ENCODE measurements at places on chromosomes 1 and 21.
A peak's percentile ranks its signal among the peaks of the same experiment; 100 is the strongest.

DNA sequence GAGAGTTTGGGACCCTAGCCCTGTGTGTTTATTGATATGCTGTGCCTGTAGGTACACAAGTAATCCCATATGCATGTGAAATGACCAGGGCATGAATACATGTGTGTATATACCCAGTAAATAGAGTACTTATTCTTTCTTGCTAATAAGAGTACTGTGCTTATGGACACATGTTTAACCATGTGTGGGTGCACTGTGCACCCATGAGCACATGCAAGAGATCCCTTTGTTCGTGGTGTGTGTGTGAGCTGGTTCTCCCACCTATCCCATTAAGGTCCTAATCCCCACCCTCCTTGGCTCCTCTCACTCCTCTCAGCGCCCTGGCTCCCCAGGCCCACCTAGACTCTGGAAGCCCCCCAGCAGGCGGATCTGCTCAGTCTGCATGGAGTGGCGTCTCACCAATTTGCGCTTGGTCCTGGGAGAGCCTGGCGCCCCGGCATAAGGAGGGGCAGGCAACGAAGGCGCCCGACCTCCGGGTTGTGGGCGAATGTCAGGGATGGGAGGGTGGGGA lies 2.2 kb upstream of the LIX1L start:
- DNase-seq = no peak

DNA sequence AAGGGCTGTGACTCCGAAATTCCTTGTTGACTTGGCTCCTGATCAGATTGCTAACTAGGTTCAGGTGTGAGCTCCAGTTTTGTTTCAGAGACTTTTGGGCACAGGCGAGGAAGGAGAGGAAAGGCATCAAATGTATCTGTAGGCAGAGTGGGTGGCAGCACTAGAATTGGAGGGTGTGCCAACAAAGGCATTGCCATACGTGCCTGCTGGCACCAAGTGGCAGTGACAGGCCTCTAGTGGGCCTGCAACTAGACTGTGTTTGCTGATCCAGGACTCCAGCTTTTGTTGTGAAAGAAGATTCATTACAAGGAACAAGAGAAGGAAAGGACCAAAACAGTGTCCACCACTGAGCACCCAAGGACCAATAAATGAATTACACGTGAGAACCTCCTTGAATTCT lies 79.5 kb downstream of the TM2D1 start:
- no peak for DNase-seq

DNA sequence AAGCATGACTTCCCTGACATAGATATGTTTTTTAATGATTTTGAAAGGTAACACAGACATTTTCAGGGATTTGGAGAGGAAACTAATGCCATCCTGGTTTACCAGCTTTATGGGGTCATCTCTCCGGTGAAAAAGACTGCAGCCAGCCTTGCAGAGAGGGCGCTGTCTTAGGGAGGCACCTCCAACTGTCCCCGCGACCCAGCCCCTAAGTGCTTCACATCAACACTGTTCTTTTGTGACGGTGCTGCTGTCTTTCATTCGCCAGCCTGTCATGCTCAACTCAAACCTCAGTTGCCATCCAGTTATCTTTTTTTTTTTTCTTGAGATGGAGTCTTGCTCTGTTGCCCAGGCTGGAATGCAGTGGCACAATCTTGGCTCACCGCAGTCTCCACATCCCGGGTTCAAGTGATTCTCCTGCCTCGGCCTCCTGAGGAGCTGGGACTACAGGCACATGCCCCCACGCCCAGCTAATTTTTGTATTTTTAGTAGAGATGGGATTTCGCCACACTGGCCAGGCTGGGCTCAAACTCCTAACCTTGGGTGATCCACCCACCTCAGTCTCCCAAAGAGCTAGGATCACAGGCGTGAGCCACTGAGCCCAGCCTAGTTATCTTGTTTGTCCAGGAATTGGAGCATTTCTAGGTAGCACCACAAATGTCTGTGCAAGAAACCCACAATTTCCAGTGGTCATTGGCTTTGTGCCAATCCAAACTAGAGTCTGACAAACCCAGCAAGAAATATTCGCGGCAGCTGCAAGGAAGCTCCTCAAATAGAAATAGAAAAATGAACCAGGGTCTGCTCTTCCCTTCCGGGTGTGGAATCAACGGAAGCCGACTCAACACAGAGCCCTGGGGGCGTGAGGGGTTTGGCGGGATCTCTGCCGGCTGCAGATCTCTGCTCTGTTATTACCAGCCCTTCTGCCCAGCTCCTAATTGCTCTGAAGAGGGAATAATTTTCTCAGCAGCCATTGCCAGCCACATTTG lies 24.2 kb downstream of the PDE9A start:
- DNase-seq = peak; percentile 64

- no peak for DNase-seq
These were observed 29.8 kb downstream of the AGT start for GRCh38 chr1:230684146-230684545.

DNA sequence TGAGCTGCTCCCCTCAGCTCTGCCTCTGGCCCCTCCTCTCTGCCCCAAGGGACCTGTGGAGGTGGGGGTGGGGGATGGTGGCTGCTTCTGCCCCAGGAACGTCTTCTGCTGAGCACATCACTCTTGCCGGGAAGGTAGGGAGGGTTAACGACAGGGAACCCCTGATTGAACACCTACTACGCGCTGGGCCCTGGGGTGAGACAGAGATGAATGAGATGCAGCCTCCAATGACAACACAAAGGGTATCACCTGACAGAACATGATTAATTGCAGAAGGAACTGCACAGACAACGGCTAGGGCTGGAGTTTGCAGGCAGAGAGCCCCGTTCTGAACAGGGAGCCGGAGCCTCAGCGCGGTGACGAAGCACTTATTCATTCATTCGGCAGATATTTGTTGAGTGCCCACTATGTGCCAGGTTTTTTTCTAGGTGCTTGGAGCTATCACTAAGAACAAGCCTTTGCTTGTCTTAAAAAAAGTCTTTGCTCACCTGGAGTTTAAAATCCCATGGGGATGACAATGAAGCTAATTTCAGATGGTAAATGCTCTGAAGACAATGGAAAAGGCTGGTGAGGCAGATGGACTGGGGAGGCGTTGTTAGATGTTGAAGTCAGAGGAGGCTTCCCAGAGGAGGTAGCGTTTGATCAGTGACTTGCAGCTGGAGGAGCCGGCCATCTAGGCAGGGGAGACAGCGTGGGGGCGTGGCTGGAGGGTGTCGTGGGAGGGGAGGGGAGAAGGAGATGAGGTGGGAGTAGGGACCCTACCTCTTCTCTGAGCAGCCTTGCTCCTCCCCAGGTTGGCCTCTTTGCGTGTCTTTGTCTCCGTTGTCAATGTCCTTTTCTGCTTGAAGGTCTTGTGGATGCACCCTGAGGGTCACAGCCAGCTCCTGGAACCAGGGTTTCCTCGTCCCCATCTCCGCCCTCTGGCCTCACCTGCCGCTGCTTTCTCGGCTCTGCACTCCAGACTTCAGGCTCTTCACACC lies 103.1 kb upstream of the CSF3R start:
- no peak for DNase-seq

DNA sequence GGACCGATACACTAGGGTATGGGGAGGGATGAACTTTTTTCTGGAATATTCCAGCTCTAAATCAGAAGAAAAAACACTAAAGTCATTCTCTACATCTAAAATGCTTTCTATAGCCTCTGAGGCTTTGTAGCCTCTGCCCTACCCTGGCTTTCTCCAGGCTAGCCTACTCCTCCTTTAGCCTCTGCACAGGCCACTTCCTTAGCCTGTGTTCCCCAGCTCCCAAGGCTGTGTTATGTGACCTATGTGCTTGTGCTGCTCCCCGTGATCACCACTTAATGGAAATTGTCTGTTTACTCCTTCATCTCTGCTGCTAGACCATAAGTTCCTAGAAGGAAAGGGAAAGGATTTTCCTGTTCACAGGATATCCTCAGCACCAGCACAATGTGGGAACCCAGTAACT lies 92.8 kb downstream of the SEC16B start:
- no peak for DNase-seq

- no peak for DNase-seq
These were observed 574.3 kb upstream of the USP24 start for GRCh38 chr1:55789466-55789865.

- no peak for DNase-seq
These were observed 497 bp downstream of the PKLR start for GRCh38 chr1:155300553-155301329.

DNA sequence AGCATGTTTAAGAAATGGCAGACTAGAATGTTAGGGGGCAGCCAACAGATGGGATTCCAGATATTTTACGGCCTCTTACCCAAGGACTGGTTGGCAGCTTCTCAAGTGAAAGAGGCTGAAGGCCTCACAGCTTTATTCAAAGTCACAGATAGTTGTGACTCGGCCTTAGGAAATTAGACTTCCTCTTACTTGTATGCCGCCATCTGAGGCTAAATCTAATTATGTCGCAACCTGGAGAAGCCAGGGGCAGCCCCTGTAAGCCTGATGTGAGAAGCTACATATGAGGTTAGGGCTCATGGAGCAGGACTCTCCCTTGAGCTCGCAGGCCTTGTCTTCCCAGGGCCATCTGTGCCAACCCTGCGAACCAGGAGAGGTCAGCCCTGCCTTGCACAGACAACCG lies 352.5 kb downstream of the HHAT start:
- no peak for DNase-seq

GRCh38 chr1:55503663-55504305 lies 288.6 kb upstream of the USP24 start:
- DNase-seq = peak; percentile 79

- no peak for DNase-seq
These were observed 249.6 kb upstream of the BEND5 start for GRCh38 chr1:49026230-49026811.

- DNase-seq = no peak
These were observed 137.0 kb upstream of the TMEM51 start for GRCh38 chr1:15016526-15016925.

DNA sequence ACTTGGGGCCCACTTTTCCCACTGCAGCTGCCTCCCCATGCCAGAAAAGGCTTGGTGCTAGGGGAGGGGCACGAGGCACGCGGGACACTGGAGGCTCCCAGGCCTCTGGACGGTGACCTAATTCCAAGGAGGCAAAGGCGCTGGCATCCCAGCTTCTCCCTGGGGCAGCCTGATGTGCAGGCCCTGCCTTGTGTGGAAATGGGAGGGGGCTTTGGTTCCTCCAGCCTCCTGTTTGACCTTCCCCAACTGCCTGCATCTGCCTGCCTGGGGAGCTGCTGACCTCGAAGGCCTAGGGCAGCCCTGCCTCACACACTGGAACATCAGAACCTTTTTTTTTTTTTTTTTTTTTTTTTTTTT lies 39.9 kb downstream of the KIAA1614 start:
- no peak for DNase-seq

DNA sequence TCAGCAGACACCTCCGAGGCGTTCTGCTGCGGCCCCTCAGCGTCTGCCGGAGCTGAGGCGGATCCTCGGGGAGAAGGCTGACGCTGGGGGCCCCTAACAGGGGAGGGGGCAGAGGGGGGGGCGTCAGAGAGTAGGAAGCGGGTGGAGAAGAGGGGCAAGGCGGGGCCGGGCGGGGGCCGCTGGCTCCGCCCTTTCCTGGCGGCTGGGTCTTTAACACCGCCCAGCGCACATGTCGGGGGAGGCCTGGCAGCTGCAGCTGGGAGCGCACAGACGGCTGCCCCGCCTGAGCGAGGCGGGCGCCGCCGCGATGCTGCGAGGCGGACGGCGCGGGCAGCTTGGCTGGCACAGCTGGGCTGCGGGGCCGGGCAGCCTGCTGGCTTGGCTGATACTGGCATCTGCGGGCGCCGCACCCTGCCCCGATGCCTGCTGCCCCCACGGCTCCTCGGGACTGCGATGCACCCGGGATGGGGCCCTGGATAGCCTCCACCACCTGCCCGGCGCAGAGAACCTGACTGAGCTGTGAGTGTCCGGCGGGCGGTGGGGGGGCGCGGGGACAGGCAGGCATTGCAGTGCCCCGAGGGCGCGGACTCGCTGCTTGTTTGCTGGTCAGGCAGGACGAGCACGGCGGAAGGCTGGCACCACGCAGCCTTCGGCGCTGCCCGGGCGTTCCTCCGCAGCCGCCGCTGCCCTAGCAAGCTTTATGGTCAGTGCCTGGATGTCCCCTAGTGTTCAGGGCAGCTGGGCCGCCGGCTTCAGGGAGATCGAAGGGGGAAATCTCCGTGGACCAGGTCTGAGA lies at the start of gene NTRK1:
Gene NTRK1, plus strand, starts transcription at position 238 of the 796 bp plus-strand sequence. Its CDS starts 70 bp downstream, at position 308.
- DNase-seq = peak; percentile 47

DNA sequence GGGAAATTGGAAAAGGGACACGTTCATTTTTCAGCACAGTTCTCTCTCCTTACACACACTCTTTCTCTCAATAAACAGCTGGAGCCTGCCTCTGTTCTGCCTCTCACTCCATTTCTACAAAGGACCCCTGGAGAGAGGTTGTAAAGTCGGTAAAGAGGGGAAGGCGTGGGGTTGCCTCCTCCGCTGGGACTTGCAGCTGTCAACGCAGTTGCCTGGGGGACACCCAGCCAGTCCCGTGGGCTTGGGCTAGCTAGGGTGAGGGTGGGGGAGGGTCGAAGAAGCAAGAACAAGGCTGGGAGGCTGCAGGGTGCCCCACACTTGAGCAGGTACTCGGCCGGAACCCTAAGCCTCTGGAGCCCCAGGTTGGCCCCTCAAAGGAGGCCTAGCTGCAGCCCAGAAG lies 27.6 kb downstream of the C1orf216 start:
- peak; percentile 13 for DNase-seq

DNA sequence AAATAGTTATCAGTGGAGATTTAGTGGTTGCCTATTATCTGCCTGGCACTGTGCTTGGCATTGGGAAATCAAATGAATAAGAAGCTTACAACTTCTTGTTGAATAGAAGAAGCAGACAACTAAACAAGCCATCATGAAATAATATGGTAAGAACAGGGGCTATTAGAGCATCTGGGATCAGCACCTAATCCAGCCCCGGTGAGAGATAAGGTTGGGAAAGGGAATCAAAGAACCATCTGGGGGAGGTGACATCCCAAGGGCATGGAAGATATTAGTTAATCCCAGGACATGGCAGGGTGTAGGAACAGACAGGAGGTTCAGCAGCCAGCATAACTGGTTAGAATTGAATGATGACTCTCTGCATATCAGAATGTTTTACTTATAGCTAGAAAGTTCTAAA lies 36.3 kb upstream of the SUCO start:
- no peak for DNase-seq

GRCh38 chr1:55280731-55281130 lies 65.6 kb upstream of the USP24 start:
- no peak for DNase-seq

DNA sequence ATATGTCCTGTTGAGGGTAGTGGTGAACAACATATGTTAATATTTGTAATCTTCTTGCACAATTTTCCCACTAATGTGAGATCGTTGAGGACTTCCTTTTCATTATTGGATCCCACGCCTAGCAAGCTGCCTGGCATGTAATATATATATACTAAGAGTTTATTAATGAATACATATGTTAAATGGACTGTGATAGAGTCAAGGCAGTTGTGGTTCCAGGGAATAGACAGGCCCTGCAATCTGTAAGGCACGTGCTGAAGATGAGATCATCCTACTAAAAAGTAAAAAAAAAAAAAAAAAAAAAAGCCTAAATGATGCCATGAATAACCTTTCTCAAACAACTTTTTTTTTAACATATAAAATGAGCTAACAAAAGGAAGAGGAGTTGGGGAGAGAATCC lies 28.9 kb downstream of the PLPPR5 start:
- no peak for DNase-seq

GRCh38 chr1:230105754-230106625 lies 39.0 kb downstream of the GALNT2 start:
- DNase-seq = no peak

GRCh38 chr21:45053561-45054226 lies 20.7 kb upstream of the ADARB1 start:
- no peak for DNase-seq

GRCh38 chr1:15290382-15290781 lies 43.4 kb downstream of the FHAD1 start:
- no peak for DNase-seq

- DNase-seq = no peak
These were observed 17.7 kb downstream of the PRXL2B start for GRCh38 chr1:2604156-2604843.

- DNase-seq = no peak
These were observed 41.6 kb downstream of the LAMC2 start for GRCh38 chr1:183227422-183228346.
